Stimulated activated effector memory CD8-positive, alpha-beta T cell treated with anti-CD3 and anti-CD28 coated beads, Interleukin-12 subunit alpha, Interleukin-12 subunit beta, amount 100 ng/mL, for 72 hours (primary cell): ENCODE measurements at places on chromosomes 2 and 18.

- no peak for DNase-seq
Measured at GRCh38 chr2:128605931-128606330, 287.3 kb upstream of the HS6ST1 start.

DNA sequence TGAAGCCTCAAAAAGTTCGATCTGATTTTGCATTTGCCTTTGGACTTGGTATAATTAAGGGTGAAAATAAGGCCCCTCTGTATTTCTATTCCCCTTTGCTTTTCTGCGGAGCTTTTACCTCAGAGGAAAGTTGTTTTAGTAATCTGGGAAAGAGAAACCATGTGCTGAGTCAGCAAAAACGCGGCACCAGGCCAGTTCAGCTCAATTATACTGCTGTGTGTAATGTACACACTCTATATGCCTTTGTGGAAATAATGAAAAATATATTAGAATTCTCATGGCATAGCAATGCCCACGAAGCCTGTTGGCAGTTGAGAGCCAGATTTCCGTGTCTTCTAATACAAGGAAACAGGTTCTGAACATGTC is 161.9 kb upstream of the SIX2 start:
- DNase-seq, result no peak

- DNase-seq, result no peak
Measured at GRCh38 chr2:118983133-118983532, 41.1 kb downstream of the MARCO start.

DNA sequence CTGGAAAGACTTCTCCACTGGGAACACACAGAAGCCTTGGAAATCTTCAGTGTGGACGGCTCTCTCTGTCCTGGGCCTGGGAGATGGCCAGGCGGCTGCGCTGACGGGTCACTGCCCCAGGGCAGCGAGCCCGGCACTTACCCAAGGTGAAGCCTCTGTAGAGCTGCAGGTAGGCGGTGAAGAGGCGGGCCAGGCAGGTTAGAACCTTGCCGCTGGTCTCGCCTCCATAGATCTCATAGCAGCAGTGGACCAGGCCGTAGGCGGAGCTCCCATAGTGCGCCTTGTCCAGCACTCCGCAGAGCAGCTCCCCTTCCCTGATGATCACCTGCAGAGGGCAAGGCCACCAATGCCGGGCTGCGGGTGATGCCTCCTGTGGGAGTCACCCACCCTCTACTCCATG is 53.0 kb downstream of the POLR1A start:
- no peak for DNase-seq

GRCh38 chr2:50856016-50856541 is 175.9 kb downstream of the NRXN1 start:
- no peak for DNase-seq

- DNase-seq, result no peak
Measured at GRCh38 chr18:48616484-48617255, 77.8 kb downstream of the CTIF start.

GRCh38 chr2:86035883-86036668 is 69.6 kb downstream of the POLR1A start:
- peak; percentile 26 for DNase-seq

- no peak for DNase-seq
Measured at GRCh38 chr2:64876137-64876647, 113.0 kb upstream of the SLC1A4 start.

DNA sequence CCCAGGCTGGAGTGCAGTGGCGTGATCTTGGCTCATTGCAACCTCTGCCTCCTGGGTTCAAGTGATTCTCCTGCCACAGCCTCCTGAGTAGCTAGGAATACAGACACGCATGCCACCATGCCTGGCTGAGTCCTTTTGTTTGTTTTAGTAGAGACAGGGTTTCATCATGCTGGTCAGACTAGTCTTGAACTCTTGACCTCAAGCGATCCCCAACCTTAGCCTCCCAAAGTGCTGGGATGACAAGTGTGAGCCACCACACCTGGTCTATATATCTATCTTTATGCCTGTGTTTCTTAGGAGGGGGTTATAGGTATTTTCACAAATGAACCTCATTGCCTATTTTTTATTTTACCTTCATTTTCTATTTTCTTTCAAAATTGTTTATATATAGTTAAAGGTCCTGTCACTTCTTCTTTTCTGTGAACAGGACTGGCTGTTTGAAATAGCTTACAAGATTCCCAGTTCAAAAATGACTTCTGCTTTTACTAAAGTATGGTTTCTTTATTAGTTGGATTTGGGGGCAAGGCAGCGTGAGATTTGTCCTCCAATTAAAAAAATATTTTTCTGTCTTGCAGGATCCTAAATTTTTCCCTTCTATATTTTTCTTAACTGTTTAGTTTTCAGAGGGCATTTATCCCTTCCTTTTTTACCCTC is 16.4 kb upstream of the MARCHF7 start:
- no peak for DNase-seq

- no peak for DNase-seq
Measured at GRCh38 chr2:132609101-132609890, 60.7 kb downstream of the LYPD1 start.

DNA sequence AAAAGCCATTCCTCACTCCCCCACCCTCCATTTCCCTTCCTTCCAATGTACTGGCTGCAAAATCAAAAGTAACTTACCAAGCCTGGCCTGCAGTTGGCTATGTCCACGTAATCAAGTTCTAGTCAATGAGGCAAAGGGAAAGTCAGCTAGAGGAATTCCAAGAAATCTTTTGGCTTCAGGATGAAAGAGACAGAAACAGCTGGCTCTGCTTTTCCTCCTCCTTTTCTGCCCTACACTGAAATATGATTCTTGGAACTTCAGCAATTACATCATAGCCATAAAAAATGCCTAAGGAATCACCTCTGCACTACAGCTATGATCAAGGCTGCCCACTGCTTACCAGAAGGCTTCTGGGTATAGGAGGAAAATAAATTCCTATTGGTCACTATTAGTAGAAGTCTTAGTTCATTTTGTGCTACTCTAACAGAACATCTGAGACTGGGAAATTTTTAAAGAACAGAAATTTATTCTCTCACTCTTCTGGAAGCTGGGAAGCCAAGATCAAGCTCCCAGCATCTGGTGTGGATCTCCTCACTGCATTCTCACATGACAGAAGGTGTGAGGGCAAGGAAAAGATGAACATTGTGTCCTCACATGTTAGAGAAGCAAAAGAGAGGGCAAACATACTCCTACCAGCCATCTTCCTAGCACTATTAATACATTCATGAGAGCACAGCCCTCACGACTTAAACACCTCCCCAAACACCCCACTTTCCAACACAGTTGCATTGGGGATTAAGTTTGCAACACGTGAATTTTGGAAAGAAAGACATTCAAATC is 219.9 kb downstream of the TMX3 start:
- no peak for DNase-seq

- no peak for DNase-seq
Measured at GRCh38 chr2:64124571-64124970, 19.6 kb downstream of the PELI1 start.

DNA sequence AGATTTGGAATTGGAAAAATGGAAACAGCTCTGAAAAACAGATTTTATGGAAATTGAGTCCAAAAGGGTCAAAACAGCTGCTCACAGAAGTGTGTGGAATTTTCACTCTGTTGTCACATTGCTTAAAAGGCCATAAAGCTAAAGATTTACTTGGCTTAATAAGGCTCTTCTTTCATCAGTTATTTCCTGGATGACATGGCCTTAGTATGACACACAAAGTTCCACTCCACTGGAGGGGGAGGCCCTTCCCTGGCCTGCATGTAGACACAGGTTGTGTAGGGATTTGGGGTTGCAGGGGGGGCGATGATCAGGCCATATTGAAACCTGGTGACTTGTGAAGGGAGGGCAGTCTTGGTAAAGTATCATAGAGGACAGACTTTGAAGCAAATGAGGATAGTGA is 34.0 kb downstream of the TMEM185B start:
- no peak for DNase-seq

DNA sequence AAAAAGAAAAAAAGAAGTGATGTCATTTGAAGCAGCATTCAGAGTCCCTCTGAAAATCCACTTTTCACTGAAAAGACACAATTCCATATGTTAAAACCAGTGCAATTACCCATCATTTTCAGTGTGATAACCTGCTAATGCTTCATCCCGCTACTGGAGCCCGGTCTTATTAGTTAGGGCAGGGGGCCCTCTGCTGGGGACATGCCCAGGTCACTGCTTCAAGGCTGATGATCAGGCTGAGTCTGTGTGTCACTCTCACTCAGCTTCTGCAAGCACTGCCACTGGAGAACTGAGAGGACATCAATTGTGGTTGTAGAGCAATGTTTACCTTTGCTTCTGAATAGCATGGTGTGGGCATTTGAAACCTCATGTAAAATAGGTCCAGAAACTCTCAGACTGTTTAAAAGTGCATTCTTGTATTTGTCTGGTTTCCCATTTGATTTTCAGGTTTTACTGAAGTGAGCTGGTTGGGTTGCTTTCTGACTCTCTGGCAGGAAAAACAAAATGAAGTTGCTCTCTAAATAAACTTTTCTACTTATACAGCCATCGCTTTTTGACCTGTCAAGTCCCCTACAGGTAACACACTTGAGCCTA is 49.2 kb upstream of the NXPH2 start:
- DNase-seq, result no peak

- no peak for DNase-seq
Measured at GRCh38 chr2:217740178-217740577, 262.6 kb downstream of the TNS1 start.

GRCh38 chr2:39733070-39733674 is 45.9 kb downstream of the THUMPD2 start:
- DNase-seq, result no peak

DNA sequence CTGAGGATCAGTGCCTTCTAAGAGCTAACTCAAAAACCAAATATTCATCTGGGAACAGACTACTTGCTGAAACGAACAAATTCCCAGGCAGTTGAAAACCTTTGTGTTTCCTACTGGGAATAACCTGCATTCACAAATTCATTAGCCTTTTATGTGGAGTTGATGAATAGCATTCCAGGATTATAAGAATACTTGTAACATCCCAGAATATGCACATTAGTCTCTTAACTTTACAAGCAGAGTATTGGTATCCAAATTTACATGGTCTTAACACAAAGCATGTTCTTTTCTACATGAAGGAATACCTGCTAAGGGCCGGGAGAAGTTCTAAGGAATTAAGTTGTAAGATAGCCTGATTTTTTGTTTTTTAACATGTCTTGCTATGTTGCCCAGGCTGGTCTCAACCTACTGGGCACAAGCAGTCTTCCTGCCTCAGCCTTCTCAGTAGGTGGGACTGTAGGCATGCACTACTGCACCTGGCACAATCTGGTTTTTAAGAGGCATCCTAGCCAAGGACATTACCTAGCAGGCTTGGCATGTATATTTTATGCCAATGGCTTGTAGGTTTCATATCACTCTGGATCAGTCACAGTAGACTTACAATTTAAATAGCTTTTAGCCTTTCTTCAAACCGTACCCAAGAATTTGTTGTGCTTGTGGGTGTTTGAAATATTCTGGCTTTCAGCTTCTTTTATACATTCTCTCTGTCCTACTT is 50.7 kb downstream of the MGAT5 start:
- DNase-seq, result no peak

DNA sequence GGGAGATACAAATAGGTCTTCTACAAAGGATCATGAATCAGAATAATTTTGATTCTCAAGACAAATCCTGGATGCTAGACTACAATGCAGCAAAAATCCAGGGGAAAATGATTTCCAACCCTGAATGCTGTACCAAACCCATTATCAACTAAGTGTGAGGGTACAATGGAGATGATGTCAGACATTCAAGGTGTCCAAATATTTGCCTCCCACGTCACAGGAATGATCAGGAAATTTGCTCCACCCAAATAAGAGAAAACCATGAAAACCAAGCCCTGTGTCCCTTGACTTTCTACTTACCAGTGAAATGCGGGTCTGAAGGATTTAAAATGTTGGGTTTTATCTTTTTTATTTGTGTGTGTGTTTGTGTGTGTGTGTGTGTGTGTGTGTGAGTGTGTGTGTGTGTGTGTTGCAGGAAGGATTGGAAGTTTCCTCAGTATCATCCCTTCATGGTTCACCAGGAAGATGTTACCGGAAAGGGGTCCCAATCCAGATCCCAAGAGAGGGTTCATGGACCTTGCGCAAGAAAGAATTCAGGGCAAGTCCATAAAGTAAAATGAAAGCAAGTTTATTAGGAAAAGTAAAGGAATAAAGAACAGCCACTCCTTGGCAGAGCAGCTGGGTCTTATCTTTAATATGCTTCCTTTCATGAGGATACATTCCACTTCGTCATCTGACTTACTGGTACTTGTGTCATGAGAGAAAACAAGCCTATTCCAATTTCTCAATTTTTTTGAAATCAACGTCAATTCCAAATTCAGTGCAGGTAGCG is 61.1 kb upstream of the ID2 start:
- no peak for DNase-seq

GRCh38 chr2:7566382-7566881 is 649.2 kb downstream of the RNF144A start:
- DNase-seq, result no peak

DNA sequence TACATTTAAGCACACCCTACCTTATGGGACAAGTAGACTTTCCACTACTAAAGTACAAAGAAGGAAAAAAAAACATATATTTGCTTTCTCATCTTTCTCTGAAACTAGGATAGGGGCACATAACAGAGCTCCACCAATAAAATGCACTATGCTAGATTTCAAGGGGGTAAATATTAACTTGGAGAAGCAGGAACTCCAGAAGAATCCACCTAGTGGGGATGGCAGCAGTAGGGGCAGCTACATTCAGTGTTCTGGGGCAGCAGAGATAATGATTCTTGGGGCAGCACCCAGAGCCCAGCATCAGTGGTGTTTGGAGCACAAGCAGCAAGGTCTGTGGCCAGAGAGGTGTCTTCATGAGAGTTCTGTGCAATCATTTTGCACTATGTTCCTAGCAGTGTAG is 64.7 kb downstream of the DTNB start:
- DNase-seq, result no peak

DNA sequence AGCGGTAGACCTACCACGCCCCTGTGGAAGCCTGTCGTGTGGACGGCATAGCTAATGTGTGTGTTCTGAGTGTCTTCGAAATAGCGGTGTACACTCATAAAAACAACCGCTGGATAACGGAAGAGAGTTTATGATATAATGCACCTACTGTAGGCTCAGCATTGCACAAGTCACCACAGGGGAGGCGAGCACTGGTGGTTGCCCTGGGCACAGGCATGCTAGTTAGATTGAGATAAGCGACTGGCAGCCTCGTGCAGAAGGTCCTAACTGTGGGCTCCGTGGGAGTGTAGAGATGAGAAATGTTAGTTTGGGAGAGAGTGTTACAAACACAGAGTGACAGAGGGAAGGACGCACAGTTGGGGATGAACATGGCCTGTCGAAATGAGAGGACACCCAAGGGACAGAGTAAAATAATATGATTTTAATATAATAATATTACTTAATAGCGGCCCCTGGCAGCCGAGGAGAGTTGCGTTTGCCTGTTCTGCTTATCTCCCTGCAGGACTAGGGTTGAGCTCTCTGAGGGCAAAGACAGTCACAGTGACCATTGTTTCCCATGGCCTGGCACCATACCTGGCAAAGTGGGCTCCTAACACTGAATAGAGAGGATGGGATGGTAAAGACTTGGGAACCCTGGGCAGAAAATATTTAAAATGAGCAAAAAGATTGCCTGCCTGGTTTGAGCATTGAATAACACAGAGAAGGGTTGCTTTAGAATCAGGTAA is 204.2 kb downstream of the GBX2 start:
- DNase-seq, result no peak
